ENCODE measurements at places on chromosomes 5 and 9.

GRCh38 chr5:1111241-1111726 lies 579 bp downstream of the SLC12A7 start:
- DNase-seq = peak; percentile 23

DNA sequence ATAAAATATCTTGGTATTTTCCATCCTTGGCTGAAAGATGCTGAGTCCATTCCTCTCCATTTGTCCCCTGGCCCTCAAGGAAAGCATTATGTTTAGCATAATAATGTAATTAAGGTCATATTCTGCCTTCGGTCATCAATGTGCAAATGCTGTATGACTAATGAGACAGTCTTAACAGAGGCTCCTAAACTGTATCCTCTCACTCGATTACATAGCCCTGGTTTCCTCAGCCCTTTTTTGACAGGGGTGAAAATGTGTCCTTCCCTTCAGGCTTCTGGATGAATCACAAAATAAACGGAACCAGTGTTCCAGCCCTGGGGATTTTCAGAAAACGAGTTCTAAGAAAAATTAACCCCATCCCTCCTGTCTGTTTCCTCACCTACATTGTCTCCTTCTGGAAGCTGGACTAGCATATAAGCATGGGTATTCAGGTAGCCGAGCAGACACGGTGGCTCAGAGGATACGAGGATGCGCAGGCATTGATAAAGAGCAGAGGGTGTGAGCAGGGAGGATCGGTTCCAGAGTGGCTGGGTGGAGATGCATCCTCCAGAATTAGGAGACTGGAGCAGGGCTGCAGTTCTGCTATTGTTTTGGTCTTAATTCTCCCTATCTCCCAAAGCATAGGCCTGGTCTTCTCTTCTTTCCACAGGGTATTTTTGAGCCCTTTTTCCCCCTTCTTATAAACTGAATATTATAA lies 742.9 kb downstream of the TLR4 start:
- DNase-seq = no peak

DNA sequence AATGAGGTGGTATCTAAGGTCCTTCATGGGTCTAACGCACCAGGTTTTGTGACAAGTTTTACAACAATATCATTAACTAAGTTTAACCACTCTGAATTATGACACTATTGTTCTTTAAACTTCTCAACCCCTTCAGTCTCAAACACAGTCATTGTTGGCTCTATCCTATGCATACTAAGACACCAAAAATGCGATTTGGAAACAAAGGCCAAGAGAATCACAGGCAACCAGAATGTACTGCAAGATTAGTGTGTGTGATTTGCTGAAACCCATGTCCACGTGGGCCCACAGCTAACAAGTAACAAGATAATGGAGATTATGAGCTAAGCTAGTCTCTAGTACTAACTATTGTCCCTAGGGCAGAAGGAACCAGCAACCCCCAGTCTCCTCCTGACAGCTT lies 142.2 kb upstream of the RANBP3L start:
- DNase-seq = no peak

DNA sequence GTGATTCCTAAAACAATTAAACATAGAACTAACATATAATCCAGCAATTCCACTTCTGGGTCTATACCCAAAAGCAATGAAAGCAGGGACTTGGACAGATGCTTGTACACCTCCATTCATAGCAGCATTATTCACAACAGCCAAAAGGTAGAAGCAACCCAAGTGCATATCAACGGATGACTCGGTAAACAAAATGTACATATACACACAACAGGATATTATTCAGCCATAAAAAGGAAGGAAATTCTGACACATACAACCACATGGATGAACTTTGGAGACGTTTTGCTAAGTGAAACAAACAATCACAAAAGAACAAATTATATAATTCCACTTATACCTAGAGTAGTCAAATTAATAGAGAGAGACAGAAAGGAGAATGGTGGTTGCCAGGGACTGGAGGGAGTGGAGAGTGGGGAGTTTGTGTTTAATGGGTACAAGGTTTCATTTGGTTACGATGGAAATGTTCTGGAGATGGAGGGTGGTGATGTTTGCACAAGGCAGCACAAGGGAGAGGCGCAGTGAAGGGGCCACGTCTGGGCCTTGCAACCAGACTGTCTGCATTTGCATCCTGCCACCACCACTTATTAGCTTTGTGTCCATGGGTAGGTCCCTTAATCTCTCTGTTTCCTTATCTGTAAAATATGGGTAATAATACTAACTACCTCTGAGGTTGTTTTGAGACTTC lies 36.3 kb upstream of the RLN1 start:
- no peak for DNase-seq

DNA sequence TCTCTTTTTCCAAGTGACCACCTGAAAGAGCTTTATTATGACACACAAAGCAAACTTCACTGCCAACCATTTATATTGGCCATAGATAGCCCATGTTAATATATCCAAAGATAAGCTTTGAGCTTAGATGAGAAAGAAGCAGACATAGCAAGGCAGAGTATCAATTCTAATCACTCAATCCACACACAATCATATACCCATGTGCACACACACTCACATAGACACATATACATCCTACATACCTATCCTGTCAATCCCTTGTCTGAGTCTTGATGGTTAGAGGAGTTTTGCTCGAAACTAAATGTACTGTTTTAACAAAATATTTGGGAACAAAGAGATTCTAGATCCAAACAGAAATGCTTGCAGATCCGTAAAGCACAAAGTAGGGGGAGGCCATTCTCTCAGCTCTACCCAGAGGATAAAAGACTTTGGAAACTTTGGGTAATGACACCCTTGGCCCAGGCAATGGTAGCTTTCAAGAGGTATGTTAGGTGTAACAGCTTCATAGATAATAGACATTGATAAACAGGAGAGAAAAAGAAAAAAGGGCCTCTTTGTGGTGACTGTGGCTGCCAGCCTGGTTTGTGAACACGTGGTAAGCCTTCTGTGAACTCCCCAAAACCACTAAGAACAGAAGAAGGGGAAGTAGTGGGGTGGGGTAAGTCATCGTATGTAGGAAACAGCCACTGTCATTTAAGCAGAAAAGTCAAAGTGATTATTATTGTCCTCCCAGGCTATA lies 121.6 kb downstream of the TLR4 start:
- peak; percentile 93 for DNase-seq

GRCh38 chr5:140213370-140213983 lies 38.5 kb downstream of the CYSTM1 start:
- DNase-seq = peak; percentile 50

- DNase-seq = no peak
Measured at GRCh38 chr9:92048924-92049625, 66.1 kb downstream of the SPTLC1 start.

GRCh38 chr5:78509884-78510769 lies 138.4 kb downstream of the LHFPL2 start:
- DNase-seq = no peak

DNA sequence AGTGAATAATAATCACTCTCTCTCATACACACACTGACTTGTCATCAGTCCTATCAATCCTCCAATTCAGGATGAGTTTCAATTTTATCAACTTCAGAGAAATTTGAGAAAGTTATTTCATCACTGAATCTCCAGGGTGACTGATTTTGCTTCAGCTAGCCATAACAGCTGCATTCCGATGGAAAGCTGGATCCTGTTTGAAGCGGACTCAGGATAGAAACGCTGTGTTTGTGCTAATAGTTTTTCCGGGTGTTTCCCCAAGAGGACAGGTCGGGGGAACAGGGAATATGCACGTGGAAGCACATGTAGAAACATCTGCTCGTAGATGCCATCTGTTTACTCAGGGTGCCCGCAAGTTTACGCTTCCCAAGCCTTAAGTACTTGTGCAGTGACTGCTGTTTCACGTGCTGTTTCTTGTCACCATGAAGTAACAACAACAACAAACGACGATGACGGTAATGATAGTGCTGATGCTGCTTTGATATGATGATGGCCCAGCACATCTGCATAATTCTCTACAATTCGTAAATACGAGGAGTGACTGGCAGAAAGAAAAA lies 263.7 kb upstream of the DAPK1 start:
- DNase-seq = no peak

- DNase-seq = no peak
Measured at GRCh38 chr9:21481470-21482056, 550 bp downstream of the IFNE start.

- DNase-seq = no peak
Measured at GRCh38 chr5:33232731-33233505, 207.8 kb upstream of the TARS1 start.

DNA sequence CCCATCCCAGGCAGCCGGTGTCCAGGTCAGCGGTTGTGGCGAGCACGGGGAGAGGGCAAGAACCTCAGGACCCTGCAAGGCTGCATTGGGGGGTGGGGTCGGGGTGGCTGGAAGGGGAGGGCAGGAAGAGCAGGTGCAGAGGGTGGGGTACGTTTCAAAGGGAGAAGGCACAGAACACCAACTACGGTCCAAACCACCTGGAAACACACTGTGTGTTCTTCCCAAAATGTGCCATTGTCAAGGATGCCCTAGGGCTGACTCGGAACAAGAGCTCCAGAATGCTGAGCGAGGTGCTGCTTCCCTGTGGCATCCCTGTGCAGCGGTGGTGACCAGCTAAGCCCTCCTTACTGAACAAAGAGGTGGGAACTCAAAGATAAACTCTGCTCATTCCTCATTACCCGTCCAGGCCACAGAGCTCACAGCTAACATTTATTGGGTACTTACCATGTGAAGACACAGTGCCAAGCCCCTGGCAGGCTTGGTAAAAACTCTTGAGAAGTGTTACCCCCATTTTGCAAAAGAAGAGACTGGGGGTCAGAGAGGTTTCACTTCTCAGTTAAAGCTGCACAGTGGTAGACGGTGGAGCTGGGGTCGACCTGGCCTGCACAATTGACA lies 153.8 kb downstream of the COL23A1 start:
- DNase-seq = no peak

- no peak for DNase-seq
Measured at GRCh38 chr5:139193928-139194327, 4.2 kb downstream of the SIL1 start.

DNA sequence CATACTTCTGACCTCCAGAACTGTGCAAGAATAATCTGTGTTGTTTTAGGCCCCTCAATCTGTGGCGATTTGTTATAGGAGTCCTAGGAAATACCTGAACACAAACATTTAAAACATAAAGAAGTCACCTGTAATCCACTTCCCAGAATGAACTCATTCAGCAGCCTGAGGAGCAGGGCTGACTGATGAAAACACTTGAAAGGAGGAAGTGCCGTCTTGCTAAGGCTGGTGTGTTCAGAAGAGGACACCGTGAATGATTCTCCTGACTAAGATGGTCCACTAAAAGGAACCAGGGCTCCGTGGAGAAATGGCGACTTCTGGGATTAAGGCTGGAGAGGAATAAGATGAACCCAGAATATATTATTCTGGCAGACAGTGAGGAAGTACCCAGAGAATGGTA lies 18.7 kb upstream of the MARCHF6 start:
- DNase-seq = no peak

GRCh38 chr5:94983861-94984535 lies 300.9 kb downstream of the MCTP1 start:
- no peak for DNase-seq

- no peak for DNase-seq
Measured at GRCh38 chr5:87007737-87008136, 259.9 kb upstream of the RASA1 start.

- DNase-seq = no peak
Measured at GRCh38 chr5:123705741-123706140, 193.8 kb downstream of the CSNK1G3 start.

- DNase-seq = peak; percentile 65
Measured at GRCh38 chr9:6757132-6757455, 679 bp upstream of the KDM4C start.

- no peak for DNase-seq
Measured at GRCh38 chr5:90519081-90519480, 10.3 kb downstream of the LYSMD3 start.

GRCh38 chr9:15480028-15480427 lies 30.7 kb downstream of the PSIP1 start:
- no peak for DNase-seq

DNA sequence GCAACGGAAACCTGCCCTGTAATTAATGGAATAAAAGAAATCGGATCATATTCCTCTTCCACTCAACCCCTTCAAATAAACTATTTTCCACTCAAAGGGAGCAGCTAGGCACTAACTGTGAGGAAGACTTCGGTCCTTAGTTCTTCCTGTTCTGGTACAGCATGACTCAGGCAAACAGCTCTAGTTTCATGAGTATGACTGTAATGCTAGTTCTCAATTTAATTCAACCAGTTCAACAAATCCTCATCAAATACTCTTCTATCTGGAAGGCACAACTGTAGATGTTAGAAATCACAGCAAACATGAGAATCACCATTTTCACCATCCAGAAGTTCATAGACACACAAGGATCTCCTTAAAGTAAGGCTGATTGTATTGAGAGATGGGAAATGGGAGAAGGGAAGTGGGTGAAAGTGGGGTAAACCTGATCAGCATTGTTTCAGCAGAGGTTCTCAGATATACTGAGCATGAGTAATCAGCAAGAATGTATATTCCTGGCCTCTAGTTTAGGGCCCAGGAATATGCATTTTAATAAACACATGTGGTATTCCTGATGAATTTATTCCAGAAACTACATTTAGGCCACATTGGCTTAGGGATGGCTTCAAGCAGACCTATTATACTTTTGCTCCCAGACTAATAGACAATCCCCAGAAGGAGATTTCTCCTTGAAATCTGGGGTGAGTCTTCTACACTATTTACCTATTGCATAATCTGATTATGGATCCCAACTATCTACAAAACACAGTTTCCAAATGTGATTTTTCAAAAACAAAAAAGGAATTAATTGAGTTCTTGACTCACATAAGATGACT lies 141.1 kb upstream of the SLC12A2 start:
- no peak for DNase-seq

- DNase-seq = no peak
Measured at GRCh38 chr5:57360871-57361270, 121.7 kb downstream of the ACTBL2 start.

DNA sequence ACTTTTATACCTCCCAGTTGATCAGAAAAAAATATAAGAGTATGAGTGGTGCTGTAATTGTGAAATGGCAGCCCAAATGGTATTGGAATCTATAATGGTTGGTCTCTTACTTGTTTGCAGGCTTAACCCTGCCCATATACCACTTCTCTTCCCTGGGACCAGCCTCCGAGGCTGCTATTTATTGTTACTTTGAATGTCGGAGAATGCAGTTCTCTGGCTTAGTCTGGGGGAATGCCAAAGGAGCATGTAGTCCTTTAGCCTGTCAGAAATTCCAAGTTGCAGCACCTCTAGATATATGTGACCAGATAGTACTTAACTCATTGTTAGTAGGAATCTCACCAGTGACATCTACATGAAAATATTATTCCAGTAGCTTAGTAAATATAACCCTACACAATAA lies 47.5 kb downstream of the SLC44A1 start:
- no peak for DNase-seq

Measured in T-helper 2 cell (primary cell).